ENCODE measurements at places on chromosomes 6 and 20.

GRCh38 chr6:124881898-124882578, 80.2 kb upstream of the RNF217 start:
- no peak for DNase-seq

GRCh38 chr6:126807876-126808275, 310.6 kb upstream of the RSPO3 start:
- DNase-seq, result no peak

DNA sequence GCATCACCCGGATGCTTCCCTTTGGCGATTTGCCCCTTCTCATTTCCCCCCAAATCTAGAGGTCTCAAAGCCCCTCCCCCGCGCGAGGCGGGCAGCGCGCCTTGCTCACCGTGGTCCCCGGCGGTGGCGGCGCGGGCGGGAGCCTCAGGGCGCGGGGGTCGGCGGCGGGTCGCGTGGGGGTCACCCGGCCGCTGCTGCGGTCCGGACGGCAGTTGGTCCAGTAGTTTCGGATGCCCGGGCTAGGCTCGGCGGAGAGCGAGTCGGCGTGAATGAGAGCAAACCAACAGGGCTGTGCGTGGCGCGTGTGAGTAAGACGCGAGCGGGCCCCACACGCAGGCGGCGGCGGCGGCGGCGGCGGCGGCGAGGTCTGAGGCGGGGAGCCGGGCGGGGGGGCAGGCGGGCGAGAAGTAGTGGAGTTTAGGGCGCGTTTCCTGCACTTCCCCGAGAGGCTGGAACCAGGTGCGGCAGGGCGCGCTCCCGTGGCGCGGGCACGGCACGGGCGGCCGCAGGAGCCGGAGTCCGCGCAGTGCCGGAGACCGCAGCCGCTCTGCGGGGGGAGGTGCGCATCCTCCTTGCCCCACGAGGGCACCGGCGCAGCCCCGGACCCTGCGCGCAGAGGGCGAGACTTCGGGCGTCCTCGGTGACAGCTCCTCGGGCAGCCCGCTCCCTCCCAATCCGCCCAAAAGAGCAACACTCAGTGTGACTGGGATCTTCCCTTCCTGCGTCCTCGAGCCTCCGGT, 567 bp downstream of the HS3ST5 start:
- no peak for DNase-seq

DNA sequence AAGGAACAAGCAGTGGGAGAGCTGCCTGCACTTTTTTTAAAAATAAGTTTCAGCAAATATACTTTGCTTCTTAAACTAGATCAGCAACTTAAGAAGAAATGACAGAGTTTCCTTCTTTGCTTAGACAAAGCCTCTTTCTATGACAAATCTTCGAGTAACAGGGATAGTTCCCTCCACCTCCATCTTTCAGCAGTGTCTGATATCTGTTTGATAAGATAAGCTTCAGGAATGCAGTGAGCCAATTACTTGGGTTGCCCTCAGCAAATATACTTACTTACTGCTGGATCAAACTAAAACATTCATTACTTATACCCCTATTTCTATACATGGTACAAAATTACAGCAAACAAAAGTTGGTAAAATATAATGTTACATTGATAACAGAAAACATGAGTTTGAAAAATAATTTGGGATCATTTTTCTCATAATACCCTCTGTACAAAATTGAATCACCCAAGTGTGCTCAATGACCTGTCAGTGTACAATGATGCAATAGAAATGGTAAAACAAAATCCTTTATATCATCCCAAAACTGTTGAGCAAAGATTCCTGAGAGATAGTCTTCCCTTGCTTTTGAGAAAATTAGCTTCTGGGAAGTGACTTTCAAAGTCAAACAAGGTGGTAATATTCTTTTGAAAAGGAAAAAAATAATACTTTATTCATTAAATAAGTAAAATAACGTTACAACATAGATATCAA, 24.5 kb downstream of the FRK start:
- no peak for DNase-seq

DNA sequence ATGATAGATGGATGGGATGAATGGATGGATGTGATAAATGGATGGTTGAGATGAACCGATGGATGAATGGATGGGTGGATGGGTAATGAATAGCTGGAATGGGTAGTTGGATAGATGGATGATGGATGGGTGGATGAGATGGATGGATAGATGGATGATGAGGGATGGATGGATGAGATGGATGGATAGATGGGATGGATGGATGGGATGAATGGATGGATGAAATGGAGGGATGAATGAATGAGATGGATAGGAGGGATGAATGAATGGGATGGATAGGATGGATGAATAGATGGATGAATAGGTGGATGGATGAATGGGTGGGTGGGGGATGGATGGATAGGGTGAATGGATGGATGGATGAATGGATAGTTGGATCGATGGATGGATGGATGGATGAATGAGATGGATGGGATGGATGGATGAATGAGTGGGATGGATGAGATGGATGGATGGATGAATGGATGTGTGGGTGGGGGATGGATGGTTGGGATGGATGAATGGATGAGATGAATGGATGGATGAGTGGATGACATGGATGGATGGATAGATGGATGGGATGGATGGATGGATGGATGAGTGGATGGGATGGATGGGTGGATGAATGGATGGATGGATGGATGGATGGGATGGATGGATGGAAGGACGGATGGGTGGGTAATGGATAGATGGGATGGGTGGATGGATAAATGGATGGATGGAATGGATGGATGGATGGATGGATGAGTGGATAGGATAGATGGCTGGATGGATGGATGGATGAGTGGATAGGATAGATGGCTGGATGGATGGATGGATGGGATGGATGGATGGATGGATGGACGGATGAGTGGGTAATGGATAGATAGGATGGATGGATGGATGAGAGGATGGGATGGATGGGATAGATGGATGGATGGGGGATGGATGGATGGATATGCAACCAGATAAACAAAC, 51.4 kb upstream of the PTGIS start:
- DNase-seq, result no peak

DNA sequence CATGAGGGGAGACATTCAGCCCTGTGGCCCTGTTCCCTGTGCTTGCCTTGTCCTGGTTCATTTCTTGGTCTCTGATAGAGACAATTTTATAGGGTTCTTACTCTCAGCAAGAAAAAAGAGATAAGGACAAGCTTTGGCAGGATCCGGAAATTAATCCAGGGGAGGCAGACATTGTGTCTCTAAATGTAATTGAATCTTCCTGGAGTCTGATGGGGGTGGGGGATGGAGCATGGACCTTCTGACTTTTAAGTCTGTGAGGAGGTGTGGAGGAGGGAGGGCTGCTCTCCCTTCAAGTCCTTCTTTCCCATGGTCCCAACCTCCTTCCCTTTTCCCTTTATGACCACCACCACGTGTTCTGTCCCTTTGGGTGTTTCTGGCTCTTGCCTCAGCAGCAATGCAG, 512.7 kb downstream of the DHX35 start:
- DNase-seq, result no peak

GRCh38 chr20:38191654-38192053, 26.6 kb upstream of the TGM2 start:
- DNase-seq, result no peak

DNA sequence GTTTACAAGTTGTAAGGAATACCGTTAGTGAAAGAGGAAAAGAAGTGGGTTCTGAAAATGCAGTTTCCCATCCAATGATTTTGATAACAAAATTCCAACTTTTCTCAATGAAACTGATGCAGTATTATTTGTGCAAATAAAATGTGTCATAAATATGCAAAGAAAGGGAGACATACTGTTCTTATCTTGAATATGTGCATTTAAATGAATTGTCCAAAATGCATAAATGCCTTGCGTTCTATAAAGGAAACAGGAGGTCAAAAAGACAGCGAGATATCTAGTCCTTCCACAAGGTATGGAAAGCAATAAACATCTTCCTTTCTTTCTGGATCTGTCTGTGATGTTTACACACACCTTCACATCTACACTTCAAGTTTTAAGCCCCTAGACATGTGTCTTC, 54.6 kb upstream of the ISM1 start:
- no peak for DNase-seq

GRCh38 chr20:24507182-24507853, 37.9 kb downstream of the SYNDIG1 start:
- no peak for DNase-seq

DNA sequence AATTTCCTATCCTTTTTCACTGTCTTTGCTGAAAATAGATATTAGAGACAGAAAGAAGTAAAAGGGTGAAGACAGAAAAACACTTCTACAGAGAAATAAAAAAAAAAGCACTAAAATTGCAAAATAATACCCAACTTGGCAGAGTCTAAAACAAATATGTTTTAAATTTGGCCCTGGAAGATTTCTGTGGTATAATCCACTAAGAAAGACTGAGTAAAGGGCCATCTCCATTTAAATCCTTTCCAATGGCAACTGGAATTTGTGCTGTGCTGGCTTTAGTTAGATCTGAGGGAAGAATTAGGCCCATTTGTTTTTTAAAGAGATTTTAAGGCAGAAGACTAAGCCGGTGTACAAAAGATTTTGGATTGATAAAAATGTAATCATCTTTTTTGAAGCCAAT, 321.2 kb downstream of the GJA1 start:
- DNase-seq, result no peak

Data from activated CD4-positive, CD25-positive, alpha-beta regulatory T cell (primary cell).